ENCODE measurements at places on chromosomes 6 and 20. TPM values are rescaled to one million over a fixed set of nuclear protein-coding genes. Genes with fewer than 3 reads are reported as not detected.

The GNAS-AS1 gene
- total RNA-seq: 4.1 TPM

The LY6G6D gene
- total RNA-seq: not detected

The MAP3K5 gene
- 10.6 TPM for total RNA-seq

The PRL gene
- total RNA-seq: 0.48 TPM

The DEFB123 gene
- total RNA-seq: not detected

The DLL1 gene
- 0.96 TPM for total RNA-seq

The SMIM29 gene
- 10.1 TPM for total RNA-seq

The GTSF1L gene
- total RNA-seq: not detected

The OR2H2 gene
- total RNA-seq: 0.48 TPM

The DNAH8 gene
- total RNA-seq: 0.24 TPM

The COL12A1 gene
- total RNA-seq: 1,307 TPM

The SLC17A2 gene
- total RNA-seq: 0.48 TPM

The PCMTD2 gene
- total RNA-seq: 65.7 TPM

The SEL1L2 gene
- 13.7 TPM for total RNA-seq

The RBPJL gene
- not detected for total RNA-seq

The GPR63 gene
- total RNA-seq: 14.2 TPM

The KIAA1755 gene
- 4.3 TPM for total RNA-seq

The ZC3H12D gene
- total RNA-seq: 5.5 TPM

The HLA-DMA gene
- 5.8 TPM for total RNA-seq

The BPIFB1 gene
- 1.4 TPM for total RNA-seq

The CALHM4 gene
- total RNA-seq: 2.4 TPM

The GRM1 gene
- total RNA-seq: 1.9 TPM

The YWHAB gene
- 57.5 TPM for total RNA-seq

The CD109 gene
- 37.6 TPM for total RNA-seq

The RSPO3 gene
- total RNA-seq: 1.2 TPM

The SLC35D3 gene
- total RNA-seq: 0.72 TPM

The RFX6 gene
- 0.72 TPM for total RNA-seq

The NUP153 gene
- total RNA-seq: 22.1 TPM

The HCRTR2 gene
- 1.4 TPM for total RNA-seq

The NNAT gene
- total RNA-seq: 5.3 TPM

The EPPIN gene
- total RNA-seq: 6.3 TPM

The TMEM244 gene
- total RNA-seq: not detected
